ENCODE measurements at places on chromosomes 5 and 9. TPM values are rescaled to one million over a fixed set of nuclear protein-coding genes. Genes with fewer than 3 reads are reported as not detected.

DNA sequence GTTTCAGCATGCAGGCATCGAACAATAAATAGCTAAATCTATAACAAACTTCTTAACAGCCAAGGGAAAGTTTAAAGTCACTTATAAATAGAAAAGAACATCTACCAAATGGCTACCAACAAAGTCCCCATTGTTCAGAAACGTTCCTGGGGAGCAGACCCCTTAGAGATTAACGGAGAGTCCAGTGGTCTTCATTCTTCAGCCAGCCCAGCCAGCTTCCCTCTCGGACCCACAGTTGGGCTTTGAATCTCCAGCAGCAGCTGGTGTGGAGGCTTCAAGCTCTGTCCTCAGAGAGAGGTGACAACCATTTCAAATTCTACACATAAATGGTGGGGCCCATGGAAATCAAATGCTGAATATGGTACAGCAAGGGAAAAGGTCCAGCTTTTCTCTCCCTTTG, 11.2 kb downstream of the ENC1 start:
- no peak overlapping the region for H3K4me3 ChIP-seq
- H3K27me3 ChIP-seq: no peaks in the 10 kb centered on the region
- H3K27ac ChIP-seq: no peak overlapping the region
- peaks cover 16% of the 10 kb centered on the region for H3K36me3 ChIP-seq
- DNase-seq: no peak

The ARSI gene
- total RNA-seq: 0.06 TPM

- no peaks in the 10 kb centered on the region for H3K36me3 ChIP-seq
- no peaks in the 10 kb centered on the region for H3K4me1 ChIP-seq
- H3K4me3 ChIP-seq: no peak overlapping the region
- no peak for DNase-seq
- no peaks in the 10 kb centered on the region for H3K27me3 ChIP-seq
Observed at GRCh38 chr5:135249658-135250057, 149.4 kb downstream of the MACROH2A1 start.

The CCL27 gene
- total RNA-seq: not detected

The PCDHB11 gene
- 0.18 TPM for total RNA-seq

DNA sequence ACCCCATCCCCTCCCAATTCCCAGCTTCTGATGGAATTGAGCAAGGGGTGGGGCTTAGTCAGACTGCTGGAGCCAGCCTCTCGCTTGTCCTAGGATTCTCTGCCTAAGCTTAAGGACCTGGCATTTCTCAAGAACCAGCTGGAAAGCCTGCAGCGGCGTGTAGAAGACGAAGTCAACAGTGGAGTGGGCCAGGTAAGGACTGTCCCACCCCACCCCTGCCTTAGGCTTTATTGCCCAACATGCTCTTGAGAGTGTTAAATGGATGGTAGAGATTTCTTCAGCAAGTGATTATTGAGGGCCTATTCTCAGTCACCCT, 1.1 kb downstream of the SLC35A4 start:
- no peak for DNase-seq
- peak overlapping the region; percentile 94 for H3K27ac ChIP-seq
- H3K36me3 ChIP-seq: peaks cover 15% of the 10 kb centered on the region
- H3K4me3 ChIP-seq: peak overlapping the region; percentile 87
- H3K27me3 ChIP-seq: no peaks in the 10 kb centered on the region
- H3K4me1 ChIP-seq: no peaks in the 10 kb centered on the region

DNA sequence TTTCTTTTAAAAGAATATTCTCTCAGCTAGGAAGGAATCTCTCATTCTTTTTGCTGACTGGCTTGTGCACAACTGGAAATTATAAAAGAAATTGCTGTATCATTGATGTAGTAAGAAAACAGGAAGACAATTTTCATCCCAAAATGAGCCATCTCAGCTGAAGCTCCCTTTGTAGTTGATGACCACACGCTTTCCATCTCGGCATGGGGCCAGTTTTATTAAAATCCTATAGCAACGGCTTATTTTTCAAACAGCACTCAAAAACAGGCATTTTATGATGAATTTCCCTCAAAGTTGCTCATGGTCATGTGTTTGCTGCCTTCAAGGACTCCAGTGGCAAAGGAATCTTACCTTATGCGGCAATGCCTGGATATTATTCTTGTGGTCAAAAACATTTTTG, 62.4 kb upstream of the GLIS3 start:
- H3K36me3 ChIP-seq: no peaks in the 10 kb centered on the region
- H3K27me3 ChIP-seq: no peaks in the 10 kb centered on the region
- H3K27ac ChIP-seq: no peak overlapping the region
- H3K4me3 ChIP-seq: no peak overlapping the region
- H3K4me1 ChIP-seq: peaks cover 7% of the 10 kb centered on the region

DNA sequence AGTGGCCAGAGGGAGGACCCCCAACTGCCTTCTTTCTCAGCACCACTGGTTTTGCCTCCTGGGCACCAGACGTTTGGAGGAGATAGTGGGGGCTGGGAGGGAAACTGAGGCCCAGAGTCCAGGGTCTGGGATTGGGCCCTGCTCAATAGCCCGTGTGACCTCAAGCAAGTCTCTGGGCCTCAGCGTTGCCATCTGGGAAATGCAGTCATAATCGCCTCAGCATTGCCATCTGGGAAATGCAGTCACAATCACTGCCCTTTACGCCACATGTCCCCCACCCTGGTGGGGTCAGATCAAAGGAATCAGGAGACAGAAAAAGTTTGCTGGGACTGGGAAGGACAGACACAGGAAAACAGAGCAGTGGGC, 1.6 kb downstream of the SH2D3C start:
- H3K36me3 ChIP-seq: no peaks in the 10 kb centered on the region
- no peaks in the 10 kb centered on the region for H3K27me3 ChIP-seq
- H3K4me3 ChIP-seq: peak overlapping the region; percentile 14
- no peaks in the 10 kb centered on the region for H3K4me1 ChIP-seq
- no peak for DNase-seq

DNA sequence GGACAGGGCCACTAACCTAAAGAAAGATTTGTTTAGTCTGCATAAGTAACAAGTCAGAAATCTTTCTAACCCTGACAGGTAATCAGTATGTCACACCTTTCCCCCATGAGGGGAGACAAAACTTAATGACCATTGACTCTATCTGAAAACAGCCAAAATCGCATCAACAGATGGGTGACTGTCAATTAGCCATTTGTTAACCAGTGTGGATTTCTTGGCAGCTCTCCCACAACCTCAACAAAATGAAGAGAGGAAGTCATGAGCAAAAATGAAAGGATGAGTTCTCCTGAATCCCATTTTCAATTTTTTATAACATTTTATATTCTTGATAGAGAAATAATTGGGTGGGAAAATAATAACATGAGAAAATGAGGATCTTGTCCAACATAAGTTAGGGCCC, 84.6 kb upstream of the SNX2 start:
- H3K4me3 ChIP-seq: no peak overlapping the region
- DNase-seq: no peak
- H3K27me3 ChIP-seq: no peaks in the 10 kb centered on the region
- no peak overlapping the region for H3K27ac ChIP-seq
- H3K36me3 ChIP-seq: no peaks in the 10 kb centered on the region

The PAEP gene
- not detected for total RNA-seq

DNA sequence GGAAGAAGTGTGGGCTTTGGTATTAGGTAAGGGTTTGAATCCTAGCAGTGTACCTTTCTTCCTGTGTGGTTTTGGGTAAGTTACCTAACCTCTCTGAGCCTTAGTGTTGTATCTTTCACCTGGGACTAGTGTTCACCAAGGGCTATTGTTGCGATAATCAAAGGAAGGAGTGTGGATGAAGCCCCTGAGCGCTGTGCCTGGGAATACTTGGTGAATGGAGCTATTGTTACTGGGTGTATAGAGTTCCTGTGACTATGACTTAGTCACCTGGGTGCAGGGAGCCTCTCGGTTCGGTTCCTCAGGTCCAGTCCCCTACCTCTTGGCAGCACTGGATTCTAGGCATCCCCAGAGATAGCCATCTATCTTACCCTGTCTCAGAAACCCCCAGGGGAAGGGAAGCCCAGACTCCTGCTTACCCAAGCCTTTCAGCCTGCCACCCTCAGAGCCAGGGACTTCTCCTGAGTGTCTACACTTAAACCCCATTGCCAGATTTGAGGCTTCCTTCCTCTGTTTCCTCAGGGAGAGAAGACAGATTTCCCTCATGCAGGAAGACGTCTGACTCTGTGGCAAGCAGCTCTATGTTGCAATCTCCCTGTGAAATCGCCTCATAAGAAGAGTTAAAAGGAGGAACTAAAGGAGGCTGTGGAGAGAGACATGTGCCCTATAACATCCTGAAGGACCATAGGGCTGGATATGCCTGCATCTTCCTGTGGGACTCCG, 181.0 kb upstream of the PITX1 start:
- no peaks in the 10 kb centered on the region for H3K27me3 ChIP-seq
- H3K36me3 ChIP-seq: no peaks in the 10 kb centered on the region
- H3K27ac ChIP-seq: no peak overlapping the region
- no peak for DNase-seq
- no peaks in the 10 kb centered on the region for H3K4me1 ChIP-seq

Measured in right lobe of liver (tissue), 6 donors.